ENCODE measurements at places on chromosomes 16 and 17.

DNA sequence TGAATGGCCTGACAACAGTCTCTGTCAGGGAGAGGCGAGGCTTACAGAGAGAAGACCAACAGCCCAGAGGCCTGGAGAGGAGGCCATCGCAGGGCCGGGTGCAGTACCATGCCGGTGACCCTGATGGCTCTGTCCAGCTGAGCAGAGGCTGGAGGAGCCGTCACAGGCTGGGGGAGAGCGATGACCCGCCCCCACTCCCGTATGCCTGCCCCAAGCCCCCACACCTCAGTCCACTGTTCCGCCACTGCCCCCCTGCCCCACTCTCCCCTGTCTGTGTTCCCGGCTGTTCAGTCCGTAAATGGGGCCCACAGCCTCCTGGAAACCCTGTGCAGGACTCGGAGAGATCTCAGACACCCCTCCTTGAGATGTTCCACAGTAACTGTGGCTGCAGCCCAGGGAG lies 12.8 kb upstream of the FAM83G start:
- DNase-seq, result no peak

DNA sequence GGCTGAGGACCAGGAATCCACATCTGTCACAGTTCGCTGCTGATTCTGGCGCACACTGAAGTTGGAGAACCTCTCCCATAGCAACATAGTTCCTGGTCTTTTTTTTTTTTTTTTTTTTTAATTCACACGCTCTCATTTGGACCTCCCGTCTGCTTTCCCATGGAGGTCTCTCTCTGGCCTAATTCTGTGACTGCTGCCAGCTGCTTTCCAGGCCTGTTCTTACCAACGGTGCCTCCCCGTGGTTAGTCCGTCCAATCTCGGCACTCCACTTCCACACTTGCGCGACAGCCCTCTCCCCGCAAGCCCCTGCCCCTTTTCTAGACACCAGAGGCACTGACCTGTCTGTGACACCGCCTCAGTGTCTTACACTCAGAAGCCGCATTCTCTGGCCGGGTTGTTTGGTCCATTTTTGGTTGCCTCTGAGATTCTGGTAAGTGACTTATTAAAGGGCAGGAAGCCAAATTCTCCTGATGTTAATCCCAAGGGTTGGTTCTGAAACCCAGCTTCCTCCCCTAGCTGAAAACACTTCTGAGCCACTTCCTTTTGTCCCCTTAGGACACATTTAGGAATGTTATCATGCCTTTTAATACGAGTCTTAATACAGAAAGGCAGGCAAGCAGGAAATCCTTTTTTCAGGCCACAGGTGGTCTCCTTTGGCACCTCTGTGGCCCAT lies 1.1 kb upstream of the AKTIP start:
- DNase-seq, result no peak

- no peak for DNase-seq
Observed at GRCh38 chr16:55569025-55569424, 2.5 kb downstream of the CAPNS2 start.

DNA sequence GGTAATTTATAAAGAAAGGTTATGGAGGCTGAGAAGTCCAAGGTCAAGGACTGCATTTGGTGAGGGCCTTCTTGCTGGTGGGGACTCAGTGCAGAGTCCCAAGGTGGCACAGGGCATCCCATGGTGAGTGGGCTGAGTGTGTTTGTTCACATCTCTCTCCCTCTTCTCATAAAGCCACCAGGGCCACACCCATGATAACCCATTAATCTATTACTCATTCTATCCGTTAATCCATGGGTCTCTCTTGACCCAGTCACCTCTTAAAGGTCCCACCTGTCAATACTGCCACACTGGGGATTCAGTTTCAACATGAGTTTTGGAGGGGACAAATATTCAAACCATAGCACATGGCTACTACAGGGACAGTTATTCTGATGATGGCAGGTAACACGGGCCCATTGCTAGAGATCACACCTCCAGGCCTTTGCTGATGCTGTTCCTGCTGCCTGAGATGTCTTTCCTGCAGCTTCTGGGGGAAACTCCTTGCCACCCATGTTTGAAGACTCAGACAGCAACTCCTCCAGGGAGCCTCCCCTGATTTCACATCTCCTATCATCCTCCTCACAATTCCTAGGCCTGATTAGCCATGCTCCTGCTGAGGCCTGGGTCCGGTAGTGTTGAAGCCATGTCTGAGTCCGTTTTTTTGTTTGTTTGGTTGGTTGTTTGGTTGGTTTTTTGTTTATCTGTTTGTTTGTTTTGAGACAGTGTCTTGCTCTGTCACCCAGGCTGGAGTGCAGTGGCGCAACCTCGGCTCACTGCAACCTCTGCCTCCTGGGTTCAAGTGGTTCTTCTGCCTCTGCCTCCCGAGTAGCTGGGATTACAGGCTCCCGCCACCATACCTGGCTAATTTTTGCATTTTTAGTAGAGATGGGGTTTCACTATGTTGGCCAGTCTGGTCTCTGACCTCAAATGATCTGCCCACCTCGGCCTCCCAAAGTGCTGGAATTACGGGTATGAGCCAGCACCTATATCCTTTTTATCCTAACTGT lies 16.1 kb downstream of the SOCS1 start:
- no peak for DNase-seq

DNA sequence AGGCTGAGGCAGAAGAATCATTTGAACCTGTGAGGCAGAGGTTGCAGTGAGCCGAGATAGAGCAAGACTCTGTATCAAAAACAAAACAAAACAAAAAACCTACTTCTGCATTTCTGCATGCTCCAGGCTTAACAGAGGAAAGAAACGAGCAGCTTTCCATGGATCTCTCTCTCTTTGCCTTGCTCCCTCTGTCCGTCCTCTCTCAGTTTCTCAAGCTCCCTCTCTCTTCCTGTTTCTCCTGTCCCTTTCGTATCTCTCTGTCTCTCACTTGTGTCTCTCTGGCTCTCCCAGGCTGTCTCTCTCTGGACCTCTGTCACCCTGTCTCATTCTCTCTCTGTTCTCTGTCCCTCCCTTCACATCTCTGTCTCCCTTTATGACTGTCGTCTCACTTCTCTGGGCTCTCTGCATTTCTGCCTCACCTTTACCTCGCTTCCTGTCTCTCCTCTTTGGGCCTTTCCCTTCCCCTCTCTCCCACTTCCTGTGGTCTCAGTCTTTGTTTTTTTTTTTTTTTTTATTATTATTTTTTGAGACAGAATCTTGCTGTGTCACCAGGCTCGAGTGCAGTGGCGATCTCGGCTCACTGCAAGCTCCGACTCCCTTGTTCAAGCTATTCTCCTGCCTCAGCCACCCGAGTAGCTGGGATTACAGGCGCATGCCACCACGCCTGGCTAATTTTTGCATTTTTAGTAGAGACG lies 4.1 kb upstream of the PITPNA start:
- DNase-seq, result no peak

DNA sequence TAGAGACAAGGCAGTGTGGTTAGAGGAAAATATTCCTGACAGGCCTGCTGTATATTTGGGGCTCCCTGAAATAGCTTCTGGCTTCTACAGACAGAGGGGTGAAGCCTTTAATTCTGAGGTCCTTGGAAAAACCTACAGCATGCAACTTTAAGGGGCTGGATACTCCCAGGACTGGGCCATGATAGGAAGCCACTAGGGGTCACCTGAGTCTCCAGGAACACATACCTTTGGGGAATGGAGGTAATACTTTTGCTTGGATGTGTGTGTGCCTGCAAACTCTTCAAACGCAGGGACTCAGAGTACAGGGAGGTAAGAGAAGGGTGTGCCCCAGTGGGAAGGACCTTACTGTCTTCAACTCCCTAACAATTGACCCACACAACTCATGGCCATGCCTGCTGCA lies 4.1 kb downstream of the ASIC2 start:
- DNase-seq, result no peak

- no peak for DNase-seq
Observed at GRCh38 chr17:36545077-36545464, 352 bp downstream of the GGNBP2 start.

- DNase-seq, result no peak
Observed at GRCh38 chr17:64178011-64178825, 48.3 kb upstream of the ERN1 start.

DNA sequence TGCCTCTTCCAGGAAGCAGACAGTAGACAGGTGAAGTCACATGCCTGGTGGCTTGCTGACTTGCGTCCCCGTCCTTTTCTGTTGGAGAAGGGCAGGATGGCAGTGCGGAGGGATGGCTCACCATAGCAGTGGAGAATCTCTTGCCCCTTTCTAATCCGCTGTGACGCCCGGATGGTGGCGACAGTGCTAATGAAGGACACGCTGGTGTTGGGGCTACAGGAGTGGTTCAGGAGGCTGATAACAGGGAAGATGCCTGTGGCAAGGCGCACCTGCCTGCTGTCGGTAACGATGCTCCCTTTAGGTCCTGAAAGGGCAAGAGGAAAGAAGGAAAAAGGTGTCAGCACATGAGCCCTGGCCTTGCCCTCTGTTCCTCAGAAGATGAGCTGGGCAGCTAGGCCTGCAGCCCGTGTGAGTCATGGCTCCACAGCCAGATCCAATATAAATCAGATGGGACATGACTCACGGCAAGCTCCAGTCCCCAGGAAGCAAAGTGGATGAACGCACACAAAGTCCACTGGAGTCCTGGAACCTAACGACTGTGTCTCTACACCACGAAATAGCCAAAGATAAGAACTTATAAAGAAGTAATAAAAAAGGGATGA lies 25.5 kb downstream of the SERPINF1 start:
- DNase-seq, result no peak

GRCh38 chr16:70586731-70587130 lies 59.6 kb upstream of the IL34 start:
- no peak for DNase-seq

DNA sequence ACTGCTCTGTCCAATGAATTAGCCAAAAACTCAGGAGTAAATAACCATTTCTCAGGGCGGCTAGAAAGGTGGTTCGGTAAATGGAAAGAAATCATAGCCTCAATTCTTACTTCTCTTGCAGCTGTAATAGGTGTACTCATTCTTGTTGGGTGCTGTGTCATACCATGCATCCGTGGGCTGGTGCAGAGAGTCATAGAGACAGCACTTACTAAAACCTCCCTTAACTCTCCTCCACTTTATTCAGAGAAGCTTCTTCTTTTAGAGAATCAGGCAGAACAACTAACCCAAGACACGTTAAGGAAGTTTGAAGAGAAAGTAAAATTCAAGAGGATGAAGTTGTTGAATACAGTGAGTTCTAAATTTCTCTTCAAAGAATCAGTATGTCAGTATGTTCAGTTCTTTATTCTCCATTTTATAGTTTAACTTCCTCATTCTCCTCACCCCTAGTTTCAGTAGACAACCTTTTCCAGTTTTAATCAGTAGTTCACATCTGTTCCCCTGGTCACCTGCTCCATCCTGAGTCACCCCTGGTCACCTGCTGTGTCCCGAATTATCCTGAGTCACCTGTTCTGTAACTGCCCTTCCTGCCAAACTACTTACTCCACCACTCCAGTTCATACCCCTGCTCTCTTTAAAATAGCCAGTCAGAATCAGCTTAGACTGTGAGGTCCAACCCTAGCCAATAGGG lies 85.9 kb downstream of the EMP2 start:
- DNase-seq, result no peak

DNA sequence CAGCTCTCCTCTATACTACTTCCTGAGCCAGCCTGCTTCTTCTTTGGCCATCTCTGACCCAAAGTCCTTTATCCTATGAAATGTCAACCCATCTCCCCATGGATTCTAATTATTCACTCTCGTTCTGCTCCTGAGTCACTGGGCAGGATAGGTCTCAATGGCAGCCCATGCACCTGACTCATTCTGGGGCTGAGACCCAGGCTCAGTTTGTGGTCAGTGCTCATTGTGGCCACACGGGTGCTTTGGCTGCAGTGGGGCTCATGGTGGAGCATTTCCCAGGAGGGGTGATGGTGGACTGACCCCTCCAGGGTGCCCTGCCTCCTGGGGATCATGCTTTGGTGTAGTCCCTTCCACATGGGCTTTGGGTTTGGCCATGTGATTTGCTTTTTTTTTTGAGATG lies 154.8 kb upstream of the WSCD1 start:
- DNase-seq, result no peak

DNA sequence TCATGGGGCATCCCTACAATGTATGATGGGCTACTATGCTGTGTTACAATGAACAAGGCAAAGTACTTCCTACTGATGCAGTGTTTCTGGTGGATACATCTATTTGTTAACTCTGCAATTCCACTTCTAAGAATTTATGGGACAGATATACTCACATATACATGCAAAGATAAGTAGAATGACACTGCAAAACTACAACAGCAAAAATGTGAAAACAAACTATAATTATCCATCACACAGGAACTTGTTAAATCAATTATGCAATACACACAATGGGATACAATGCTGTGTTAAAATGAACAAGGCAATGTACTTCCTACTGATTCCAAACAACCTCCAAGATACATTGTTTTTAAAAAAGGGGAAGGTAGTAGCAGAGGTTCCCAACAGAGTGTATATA lies 3.2 kb downstream of the DDX52 start:
- DNase-seq, result no peak

DNA sequence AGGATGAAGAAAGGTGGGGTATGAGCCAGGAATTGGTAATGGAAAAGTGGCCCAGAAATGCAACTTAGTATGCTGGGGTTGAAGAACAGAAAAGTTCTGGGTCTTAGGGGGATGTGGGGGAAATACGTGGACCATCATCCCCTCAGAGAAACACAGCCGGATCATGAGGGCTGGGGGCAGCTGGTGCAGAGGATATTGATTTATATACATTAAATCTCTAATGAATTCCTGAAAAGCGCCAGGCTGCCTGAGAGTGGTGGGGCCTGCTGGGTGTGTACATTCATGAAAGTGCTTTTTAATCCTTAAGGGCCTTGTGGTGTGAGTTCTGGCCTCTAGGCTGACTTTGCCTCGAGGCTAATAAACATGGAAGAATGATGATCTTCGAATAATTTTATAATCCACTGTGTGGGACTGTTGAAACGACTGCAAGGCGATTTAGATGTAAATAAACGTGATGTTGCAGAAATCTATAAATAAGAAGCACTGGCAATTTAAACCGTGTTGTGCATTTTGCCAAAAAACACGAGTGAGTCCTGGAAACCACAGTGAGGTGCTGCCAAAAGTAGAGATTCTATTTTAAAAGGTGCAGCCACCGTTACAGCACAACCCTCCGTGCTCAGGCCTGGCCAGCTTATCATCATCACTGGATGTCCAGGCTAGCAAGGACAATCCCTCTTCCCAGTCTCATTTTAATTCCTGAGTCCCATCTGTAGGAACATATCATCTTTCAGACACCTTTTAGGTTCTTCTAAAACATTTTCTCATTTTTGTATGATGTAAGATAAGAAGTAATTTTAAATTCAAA lies 32.1 kb downstream of the PRKAR1A start:
- no peak for DNase-seq
